ENCODE measurements at places on chromosomes 2 and 18.

DNA sequence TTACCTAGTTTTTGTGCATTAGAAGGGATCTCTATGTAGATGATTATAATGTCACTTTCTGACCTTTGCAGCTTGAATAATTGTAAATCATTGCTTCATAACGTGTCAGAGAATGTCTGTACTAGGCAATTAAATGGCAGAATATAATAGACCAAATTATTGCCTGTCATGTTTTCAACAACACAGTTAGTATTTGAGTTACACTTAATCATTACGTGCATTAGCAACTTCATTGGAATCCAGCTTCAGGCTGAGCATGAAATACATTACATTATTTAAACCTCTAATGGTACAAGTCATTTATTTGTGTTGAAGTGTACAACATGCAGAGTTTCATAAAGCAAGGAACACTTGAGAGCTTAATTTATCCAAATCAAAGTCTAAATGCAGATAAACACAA, 48.0 kb downstream of the ZNF407 start:
- no peak for DNase-seq

GRCh38 chr2:9100080-9100876, 96.8 kb upstream of the MBOAT2 start:
- DNase-seq = no peak

DNA sequence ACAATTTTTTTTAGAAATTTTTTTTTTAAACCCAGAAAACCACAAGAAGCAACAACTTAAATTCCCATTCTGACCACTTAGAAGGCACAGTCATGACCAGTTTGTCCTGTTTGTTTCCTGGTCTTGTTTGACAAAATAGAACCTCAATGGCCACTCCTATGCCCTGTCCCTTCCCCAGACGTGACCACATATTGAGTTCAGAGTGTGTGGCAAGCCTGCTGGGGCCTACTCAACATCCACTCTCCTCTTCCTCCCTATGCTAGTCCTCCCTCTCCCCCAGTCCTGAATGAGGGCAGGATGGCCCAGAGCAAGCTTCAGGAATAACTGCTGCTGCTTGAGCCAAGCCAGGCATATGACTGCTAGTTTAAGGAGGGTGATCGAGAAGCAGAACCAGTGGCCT, 89.6 kb downstream of the PRELID3A start:
- DNase-seq = no peak

- peak; percentile 77 for DNase-seq
Observed at GRCh38 chr18:10660179-10660884, 134.5 kb downstream of the NAPG start.

- DNase-seq = no peak
Observed at GRCh38 chr18:7684966-7685365, 117.8 kb downstream of the PTPRM start.

DNA sequence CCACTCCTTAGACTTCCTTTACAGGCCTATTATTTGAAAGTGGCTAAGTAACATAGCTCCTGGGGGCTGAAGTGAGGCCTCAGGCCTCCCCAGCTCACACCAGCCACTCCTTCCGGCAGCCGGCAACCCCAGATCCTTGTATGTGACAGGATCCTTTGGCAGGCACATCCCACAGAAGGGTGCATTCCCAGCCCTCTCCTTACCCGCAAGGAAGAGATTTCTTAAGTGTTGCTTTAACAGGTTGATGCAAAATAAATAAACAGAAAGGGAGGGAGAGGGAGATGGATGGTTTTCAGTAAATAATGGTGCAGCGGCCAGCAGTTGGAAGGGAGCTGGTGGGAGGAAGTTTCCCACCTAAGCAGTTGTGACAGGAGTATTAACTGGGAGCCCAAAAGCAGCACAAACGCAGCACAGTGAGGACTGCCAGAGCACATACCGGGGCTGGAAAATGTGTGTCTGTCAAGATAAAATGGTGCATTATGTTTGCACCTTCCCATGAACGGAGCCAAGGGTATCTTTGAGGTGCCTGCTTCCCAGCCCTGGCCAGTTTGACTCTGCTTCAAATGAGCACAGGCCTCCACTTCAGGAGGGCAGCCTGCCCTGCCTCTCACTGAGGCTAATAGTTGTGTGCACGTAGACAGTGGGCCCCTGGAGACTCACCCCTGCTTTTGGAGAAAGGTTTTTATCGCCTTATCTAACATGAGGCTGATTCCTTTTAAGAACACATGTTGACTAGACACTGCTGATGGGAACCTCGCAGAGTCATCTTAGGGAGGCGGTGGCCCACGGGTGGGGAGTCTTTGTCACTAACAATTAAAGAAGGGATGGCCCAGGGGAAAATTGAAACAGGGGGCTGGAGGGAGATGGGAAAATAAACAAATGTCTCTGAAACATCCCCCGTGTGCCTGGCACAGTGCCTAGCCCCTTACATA, 32.8 kb downstream of the NRP2 start:
- DNase-seq = no peak

DNA sequence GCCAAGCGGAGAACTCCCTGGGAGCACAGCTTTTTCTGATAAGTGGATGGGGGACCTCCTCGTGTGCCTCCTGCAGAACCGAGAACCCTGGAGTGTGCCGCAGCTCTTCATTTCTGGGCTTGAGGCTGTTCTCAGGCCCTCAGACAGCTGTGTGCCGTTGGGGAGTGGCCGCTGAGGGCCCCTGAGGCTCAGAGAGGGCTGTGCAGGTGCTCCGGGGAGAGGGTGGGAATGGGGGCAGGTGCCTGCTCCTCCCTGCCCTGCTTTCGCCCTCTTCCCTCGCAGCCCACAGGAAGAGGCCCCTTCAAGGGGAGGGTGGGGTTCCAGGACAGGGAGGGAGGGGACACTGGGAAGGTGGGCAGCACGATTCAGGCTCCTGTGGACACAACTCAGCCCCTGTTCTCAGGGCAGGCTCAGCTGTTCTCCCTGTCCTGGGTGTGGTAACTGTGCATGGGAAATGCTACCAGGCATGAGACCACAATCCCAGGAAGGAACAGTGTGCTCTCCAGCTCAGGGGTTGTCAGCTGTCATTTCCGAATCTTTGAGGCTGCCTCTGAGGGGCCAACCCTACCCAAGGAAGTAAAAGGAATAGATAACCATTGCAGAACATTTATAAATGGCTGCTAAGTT, 11.3 kb downstream of the LCT start:
- no peak for DNase-seq

DNA sequence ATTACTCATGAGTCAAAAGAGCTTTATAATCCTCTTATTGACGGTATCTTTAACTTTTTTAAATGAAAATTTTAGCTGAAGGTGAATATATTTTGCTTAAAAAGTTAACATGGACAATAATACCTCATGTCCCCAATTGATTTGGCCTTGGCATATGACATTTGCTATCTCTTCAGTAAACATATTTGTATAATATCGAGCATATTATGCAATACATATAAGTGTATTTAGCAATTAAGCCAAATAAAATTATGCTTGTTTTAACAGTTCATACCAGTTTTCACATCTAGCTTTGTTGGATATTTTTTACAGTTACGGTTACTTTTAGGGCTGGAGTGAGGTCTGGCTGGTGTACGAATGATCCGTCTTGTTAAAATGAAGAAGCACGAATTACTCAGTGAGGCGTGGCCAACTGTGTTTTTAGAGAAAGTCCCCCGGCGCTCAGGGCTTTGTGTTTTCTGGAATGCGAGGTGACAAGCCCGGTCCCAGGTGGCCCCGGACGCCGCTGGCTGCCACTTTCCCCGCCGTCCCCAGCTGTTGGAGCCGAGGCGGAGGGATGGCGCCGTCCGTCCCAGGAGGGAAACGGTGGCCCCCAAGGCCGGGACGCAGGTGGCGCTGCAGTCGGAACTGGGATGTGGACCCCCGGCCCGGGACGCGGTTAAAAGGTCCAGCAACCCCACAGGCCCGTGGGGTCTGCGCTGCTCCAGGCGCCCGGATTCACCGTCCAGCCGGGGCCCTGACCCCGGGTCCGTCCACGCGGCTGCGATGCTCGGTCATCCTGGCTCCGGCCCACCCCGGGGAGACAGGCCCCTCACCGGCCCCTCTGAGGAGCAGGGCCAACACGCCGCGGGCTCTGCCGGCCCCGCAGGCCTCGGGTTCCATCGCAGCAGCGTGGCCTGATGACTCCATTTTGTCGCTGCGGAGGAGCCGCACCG, 41.3 kb downstream of the TMEM18 start:
- DNase-seq = no peak

DNA sequence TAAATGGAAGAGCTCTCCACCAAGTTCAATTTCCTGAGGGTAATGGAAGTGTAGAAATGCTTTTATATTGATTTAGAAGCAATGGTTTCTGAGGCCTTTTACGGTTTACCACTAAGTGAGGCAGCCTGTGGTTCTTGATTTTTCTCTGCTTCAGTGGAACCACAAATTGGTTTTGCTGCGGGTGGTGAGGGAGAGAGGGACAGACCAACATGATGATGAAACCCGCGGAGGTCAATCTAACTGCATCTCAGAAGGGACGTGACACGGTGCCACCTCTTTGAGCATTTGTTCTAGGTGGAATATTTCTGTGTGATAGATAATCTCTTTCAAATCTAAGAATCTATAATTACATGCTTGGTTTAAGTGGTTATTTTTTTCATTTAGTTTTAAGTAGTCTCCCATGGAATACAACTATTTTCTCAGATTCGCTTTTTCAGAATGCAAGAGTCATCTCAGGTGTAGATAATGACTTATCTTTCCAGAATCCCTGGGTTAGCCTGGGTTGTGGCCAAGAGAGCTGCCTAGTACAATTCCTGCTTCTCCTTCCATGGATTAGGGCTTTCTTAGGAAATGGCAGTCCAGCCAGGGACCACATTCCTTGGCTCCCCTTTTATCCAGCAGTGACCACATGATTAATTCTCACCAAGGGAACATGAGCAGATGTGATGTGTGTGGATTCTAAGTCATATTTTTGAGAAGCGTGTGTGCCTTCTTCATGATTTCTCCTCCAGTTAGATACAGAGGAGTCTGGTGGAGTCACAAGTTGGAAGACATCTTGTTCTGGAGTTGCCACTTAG, 52.5 kb downstream of the KCNE4 start:
- DNase-seq = no peak

GRCh38 chr2:113077921-113078320, 10.2 kb downstream of the IL1F10 start:
- no peak for DNase-seq

GRCh38 chr2:230893338-230893737, 28.6 kb downstream of the ITM2C start:
- no peak for DNase-seq

DNA sequence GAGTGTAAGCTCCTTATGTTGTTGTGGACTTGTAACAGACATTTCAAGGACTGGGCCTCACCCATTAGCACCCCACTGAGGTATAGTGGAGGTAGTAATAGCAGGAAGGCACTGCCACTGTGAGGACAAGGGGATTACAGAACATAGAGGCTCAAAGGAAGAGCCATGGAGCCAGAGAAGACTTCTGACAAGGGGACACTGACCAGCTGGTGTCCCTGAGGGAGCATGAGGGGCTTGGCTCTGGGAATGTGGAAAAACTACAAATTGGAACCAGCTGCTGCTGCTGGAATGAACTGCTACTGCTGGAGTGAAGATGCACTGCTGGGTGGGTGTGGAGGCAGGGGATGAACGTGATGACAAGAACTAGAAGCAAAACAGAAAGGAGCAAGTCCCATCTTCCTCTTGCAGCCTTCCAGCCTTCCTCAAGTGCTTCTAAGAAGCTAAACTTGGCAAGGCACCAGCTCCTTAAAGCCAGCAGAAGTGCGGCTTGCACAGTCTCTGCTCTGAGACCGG, 167.3 kb upstream of the NOSTRIN start:
- peak; percentile 73 for DNase-seq

GRCh38 chr18:11320986-11321385, 171.6 kb upstream of the PIEZO2 start:
- DNase-seq = peak; percentile 29

- no peak for DNase-seq
Observed at GRCh38 chr18:73741946-73742345, 405.7 kb downstream of the FBXO15 start.

DNA sequence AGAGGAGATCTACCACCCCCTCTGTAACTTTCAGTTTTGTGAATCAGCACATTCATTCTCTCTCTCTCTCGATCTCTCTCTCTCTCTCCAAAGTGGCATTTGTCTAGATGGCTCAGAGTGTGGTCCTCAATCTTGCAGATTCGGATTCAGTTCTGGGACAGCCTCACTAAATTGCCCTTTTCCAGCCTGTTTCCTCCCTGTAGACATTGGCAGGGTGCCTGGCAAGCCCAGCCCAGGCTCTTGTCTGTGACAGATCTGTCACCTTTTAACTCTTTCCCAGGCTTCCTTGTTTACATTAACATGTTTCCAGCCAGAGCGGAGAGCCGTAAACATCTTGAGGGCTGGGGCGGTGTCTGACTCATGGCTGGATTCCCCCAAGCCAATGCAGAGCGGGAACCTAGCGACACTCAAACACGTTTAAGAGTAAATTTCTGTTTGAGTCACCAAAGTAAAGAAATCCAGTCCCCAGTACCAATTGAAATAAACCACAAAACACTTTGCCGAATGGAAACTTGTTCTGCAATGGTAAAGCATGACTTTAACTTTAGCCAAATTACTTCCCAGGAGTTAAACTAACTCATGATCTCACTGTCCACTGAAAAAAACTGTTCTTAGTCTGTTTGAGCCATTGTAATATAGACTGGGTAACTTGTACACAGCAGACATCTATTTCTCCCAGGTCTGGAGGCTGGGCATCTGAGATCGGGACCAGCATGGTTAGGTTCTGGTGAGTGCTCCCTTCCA, 6.6 kb upstream of the CYP27C1 start:
- peak; percentile 2 for DNase-seq

DNA sequence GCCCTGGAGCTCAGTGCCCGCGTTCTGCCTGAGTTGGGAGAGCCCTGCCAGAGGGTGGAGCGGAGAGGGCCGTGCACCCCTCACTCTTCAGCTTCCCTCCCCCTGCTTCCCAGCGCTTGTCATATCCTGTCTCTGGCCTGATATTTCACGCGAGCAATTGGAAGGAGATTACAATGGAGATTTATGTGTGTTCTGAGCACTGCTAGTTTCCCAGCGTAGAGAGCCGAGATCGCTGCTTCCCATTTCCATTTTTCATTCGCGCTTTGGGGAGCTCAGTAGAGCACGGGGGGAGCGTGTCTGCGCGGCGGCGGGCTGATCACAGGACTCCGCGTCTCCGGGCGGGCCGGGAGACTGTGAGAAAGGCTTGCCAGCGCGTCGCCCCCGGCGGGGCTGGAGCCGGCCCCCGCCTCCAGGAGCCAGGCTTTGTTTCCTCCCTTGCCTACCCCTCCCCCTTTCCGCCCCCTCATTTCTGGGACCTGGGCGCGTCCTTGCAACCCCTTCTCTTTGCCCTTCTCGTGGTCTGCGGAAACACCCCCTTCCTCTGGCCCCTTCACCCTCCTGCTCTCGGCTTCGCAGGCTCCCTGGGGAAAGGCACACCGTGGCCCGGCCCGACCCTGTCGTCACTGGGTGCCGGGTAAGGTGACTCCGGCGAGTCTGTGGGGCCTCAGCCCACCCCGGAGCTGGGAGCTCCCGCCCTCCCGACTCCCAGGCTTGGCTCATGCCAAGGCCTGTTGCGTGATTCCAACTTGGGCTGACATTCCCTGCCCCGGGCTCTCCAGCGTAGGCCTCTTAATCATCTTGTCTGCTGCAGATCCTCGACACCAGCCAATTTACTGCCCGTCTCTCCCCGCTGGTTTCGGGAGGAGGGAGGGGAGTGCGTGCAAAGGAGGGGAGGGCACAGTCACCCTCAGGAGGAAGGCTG, 5.8 kb downstream of the DLX2 start:
- DNase-seq = no peak

All from fibroblast of the conjunctiva (primary cell).